Neuronal stem cell (in vitro differentiated cells): ENCODE measurements at places on chromosomes 13 and 19.

GRCh38 chr19:44666852-44667556 is 4.3 kb upstream of the CEACAM19 start:
- H3K36me3 ChIP-seq: peaks cover 13% of the 10 kb centered on the region
- H3K27me3 ChIP-seq: no peaks in the 10 kb centered on the region
- H3K4me1 ChIP-seq: no peaks in the 10 kb centered on the region
- DNase-seq: no peak
- H3K27ac ChIP-seq: no peak overlapping the region

DNA sequence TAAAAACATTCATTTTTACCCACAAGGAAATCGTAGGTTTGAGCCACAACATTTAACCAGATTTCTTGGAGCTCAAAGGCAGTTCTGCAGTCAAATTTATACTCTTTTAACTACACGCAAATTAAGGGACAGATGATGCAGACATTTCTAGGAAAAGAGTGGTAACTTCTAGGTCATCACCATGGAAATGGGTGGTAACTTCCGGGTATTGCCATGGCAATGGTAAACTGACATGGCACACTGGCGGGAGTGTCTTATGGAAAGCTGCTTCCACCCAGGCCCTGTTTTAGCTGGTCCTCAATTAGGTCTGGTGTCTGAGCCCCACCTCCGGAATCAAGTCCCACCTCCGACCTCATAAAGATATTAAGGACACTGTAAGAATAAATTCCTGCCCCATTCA is 10.4 kb upstream of the LYPD5 start:
- no peaks in the 10 kb centered on the region for H3K4me1 ChIP-seq
- H3K36me3 ChIP-seq: no peaks in the 10 kb centered on the region
- DNase-seq: no peak
- H3K27me3 ChIP-seq: no peaks in the 10 kb centered on the region

- no peak overlapping the region for H3K4me3 ChIP-seq
- H3K27ac ChIP-seq: no peak overlapping the region
- no peaks in the 10 kb centered on the region for H3K36me3 ChIP-seq
- no peaks in the 10 kb centered on the region for H3K27me3 ChIP-seq
- H3K4me1 ChIP-seq: peaks cover 22% of the 10 kb centered on the region
Observed at GRCh38 chr13:24148414-24149235, 11.9 kb upstream of the SPATA13 start.

GRCh38 chr13:40565282-40566148 is 100.9 kb downstream of the FOXO1 start:
- H3K27me3 ChIP-seq: no peaks in the 10 kb centered on the region
- no peak overlapping the region for H3K27ac ChIP-seq

DNA sequence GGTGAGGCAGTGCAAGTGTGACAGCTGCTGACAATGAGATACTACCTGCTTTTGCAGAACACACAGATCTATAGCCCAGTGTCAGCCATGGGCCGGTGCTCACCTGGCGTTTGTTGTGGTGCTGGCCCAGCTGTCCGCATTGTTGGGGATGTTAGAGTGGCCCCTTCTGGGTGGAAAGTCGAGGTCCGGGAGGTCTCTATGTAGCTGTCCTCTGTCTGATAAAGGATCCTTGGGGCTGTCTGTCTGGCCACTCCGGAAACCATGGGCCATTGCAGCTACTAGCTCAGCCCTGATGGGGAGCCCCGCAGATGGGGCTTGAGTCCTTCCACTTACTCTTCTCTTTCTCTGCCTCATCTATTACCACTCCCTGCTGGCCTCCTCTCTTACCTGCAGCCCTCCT is 181.5 kb upstream of the TSHZ3 start:
- no peaks in the 10 kb centered on the region for H3K36me3 ChIP-seq
- H3K27me3 ChIP-seq: no peaks in the 10 kb centered on the region

- H3K36me3 ChIP-seq: no peaks in the 10 kb centered on the region
- peaks cover 14% of the 10 kb centered on the region for H3K4me1 ChIP-seq
- peak overlapping the region; percentile 67 for H3K27ac ChIP-seq
- no peak for DNase-seq
- no peak overlapping the region for H3K4me3 ChIP-seq
- no peaks in the 10 kb centered on the region for H3K27me3 ChIP-seq
Observed at GRCh38 chr19:46134527-46134926, 10.0 kb upstream of the IGFL3 start.

DNA sequence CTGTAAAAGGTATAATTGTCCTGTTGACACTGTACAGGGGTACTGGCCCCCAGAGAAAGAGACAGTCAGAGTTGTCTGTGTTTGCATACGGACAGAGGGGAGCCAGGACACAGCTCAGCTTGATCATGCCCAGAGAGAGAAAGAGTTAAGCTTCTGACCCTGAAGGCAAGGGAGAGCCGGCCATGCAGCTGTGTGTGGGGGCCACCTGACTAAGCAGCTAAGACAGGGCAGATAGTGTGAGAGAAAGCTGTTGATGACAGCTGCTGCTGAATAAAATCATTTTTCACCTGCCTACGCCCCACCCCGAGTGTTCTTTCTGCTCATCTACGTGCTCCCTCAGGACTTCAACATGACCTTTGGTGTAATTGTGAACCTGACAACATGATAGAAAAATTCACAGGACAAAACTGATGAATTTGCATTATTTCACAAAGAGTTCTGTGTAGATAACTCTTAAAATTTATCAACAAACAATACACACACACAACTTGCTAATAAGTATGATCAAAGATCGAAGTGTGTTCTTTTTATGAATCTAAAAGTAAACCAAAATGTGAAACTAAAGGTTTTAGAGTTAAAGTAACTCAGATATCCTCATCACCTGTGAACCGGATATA is 1294.3 kb upstream of the ATXN8OS start:
- peaks cover 5% of the 10 kb centered on the region for H3K4me1 ChIP-seq
- no peak for DNase-seq
- no peaks in the 10 kb centered on the region for H3K36me3 ChIP-seq
- H3K4me3 ChIP-seq: no peak overlapping the region

- peak overlapping the region; percentile 27 for H3K4me3 ChIP-seq
- DNase-seq: no peak
- H3K4me1 ChIP-seq: no peaks in the 10 kb centered on the region
- no peaks in the 10 kb centered on the region for H3K27me3 ChIP-seq
Observed at GRCh38 chr19:2229103-2230032, 6.8 kb downstream of the PLEKHJ1 start.

GRCh38 chr13:103006641-103007426 is 59.4 kb downstream of the SLC10A2 start:
- H3K27ac ChIP-seq: no peak overlapping the region
- H3K36me3 ChIP-seq: no peaks in the 10 kb centered on the region
- no peaks in the 10 kb centered on the region for H3K27me3 ChIP-seq
- no peak overlapping the region for H3K4me3 ChIP-seq
- DNase-seq: no peak
- no peaks in the 10 kb centered on the region for H3K4me1 ChIP-seq

GRCh38 chr19:38642176-38642575 is 5.3 kb upstream of the ACTN4 start:
- no peaks in the 10 kb centered on the region for H3K27me3 ChIP-seq
- DNase-seq: no peak
- H3K4me1 ChIP-seq: no peaks in the 10 kb centered on the region
- H3K36me3 ChIP-seq: no peaks in the 10 kb centered on the region

DNA sequence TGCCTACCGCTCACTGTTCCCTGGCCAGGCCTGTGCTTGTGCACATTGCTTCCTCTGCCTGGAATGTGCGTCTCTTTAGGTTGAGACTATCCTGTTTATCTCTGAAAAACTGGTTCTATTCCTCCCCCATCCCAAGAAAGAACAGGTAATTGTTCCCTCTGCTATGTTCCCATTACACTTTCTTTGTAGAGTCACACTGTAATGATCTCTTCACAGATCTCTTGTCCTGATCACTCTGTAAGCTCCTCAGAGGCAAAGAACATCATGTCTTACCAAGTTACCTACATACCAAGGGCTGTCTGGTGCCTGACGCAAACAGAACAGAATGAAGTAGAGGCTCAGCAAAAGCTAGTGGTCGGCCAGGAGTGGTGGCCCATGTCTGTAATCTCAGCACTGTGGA is 40.3 kb downstream of the SPRYD7 start:
- H3K27ac ChIP-seq: no peak overlapping the region
- H3K27me3 ChIP-seq: no peaks in the 10 kb centered on the region
- DNase-seq: no peak
- H3K36me3 ChIP-seq: no peaks in the 10 kb centered on the region
- no peak overlapping the region for H3K4me3 ChIP-seq

GRCh38 chr19:48961051-48961649 is 4.0 kb upstream of the FTL start:
- no peaks in the 10 kb centered on the region for H3K27me3 ChIP-seq
- no peak overlapping the region for H3K27ac ChIP-seq
- DNase-seq: no peak

DNA sequence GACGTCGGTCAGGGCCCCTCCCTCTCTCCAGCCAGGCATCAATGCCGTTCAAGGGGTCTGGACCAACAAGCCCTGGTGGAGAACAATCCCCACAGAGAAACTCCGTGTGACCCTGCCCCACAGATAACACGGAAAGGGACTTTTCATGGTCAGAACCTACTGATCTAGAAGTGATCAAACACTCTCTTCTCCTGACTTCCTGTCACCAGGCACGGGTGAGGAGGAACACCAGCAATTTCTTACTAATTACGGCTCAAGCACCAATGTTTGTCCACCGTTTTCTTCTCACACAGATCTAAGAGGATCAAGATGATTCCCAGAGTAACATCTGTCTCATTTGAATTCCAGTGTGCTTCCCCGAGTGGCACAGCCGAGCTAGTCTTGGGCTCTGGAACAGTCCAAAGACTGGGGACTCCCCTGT is 11.8 kb downstream of the RASA3 start:
- no peak overlapping the region for H3K4me3 ChIP-seq
- H3K36me3 ChIP-seq: peaks cover 6% of the 10 kb centered on the region
- peak overlapping the region; percentile 11 for H3K27ac ChIP-seq
- H3K27me3 ChIP-seq: no peaks in the 10 kb centered on the region

- H3K27ac ChIP-seq: no peak overlapping the region
- no peaks in the 10 kb centered on the region for H3K27me3 ChIP-seq
- DNase-seq: no peak
- H3K36me3 ChIP-seq: no peaks in the 10 kb centered on the region
- H3K4me1 ChIP-seq: no peaks in the 10 kb centered on the region
- no peak overlapping the region for H3K4me3 ChIP-seq
Observed at GRCh38 chr19:6700586-6701316, 19.7 kb downstream of the C3 start.
